ENCODE measurements at places on chromosomes 13 and 19.

DNA sequence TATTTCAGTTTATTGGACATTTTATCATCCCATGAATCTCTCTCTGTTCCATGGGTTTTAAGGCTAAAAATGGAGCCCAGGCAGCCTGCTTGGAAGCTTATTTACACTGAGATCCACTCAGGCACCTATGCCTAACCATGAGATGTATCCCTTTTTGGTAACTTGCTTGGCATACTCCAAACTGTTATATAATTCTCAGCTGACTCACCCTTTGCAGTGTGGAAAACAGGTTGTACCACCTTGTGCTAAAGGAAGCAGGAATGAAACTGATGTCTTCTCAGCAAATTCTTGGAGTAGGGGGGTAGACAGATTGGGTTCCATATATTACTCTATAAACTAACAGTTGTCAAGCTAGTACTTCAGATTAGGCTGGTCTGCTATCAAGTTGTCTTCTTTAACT lies 483.6 kb downstream of the KLF5 start:
- DNase-seq, result no peak

DNA sequence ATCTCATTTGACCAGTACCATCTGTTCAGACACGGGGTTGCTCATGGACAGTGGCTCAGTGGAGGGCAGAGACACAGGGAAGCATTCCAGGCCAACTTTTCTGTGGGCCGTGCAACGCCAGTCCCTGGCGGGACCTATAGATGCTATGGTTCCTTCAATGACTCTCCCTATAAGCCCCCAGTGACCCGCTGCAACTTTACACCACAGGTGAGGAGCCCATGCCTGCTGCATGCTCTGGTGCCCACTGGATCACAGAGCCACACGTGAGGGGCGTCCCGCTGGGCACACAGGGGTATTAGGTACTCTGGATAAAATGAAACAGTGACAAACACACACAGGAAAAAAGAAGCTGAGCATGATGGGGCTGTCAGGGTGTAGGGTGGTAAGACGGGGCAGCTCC lies 34.3 kb downstream of the LAIR2 start:
- no peak for DNase-seq

GRCh38 chr13:69450245-69450644 lies 657.4 kb upstream of the ATXN8OS start:
- DNase-seq, result no peak

- DNase-seq, result no peak
These were observed 3.4 kb downstream of the SF3A2 start for GRCh38 chr19:2239771-2240770.

DNA sequence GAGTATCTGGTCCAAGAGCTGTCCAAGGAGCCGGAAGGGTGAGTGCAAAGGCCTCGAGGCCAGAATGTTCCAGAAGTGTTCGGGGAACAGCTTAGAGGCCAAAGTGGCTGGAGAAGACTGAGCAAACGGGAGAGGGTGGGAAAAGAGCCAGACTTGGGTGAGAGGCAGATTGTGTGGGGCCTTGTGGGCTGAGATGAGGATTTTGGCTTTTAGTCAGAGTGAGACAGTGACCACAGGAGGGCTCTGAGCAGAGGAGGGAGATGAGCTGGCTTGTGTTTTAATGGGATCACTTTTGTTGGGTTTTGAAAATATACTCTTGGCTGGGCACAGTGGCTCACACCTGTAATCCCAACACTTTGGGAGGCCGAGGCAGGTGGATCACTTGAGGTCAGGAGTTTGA lies 5.6 kb downstream of the NANOS2 start:
- no peak for DNase-seq

Measured in kidney epithelial cell (primary cell).